ENCODE measurements at places on chromosomes 4 and X.

GRCh38 chrX:9122519-9123245 is 88.8 kb upstream of the FAM9B start:
- DNase-seq: no peak

GRCh38 chr4:52358366-52358765 is 300.7 kb downstream of the USP46 start:
- DNase-seq: no peak

GRCh38 chr4:41428601-41429279 is 109.2 kb upstream of the LIMCH1 start:
- DNase-seq: no peak

GRCh38 chr4:2579910-2580309 is 43.5 kb downstream of the FAM193A start:
- DNase-seq: no peak

DNA sequence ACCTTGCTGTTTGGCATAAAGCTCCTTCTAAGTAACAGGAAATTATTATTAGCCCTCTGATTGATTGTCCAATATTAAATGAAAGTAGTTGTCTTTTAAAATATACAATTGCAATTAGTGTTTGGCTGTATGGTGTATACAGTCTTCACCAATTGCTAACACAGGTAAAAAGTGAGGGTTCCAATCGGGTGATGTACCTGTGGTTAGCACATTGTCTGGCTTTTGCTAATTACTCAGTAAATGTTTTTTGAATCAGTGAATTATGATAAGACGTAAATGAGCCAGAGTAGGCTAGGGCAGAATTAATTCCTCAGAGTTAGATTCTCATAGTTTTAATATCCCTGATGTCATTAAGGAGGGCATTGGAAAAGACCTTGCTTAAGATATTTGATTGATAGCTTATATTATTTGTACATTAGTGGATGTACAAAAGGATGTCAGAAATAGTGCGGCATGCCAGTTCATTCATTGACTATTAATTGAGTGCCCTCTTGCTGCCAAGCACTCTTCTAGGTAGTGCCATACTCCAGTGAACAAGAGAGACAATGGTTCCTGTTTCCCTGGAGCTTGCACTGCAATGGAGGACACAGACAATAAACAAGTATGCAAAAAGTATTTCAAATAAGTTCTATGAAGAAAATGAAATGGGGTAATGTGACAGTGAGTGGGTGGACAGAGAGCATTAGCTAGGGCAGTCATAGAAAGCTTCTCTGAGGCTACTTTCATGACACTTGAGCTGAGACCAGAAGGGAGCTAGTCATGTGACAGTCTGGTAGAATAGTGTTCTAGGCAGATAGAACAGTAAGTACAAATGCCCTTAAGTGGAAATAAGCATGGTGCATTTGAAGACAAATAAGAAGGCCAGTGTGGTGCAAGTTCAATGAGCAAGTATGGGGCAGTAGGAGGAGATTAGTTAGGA is 205.9 kb upstream of the CASK start:
- DNase-seq: no peak

DNA sequence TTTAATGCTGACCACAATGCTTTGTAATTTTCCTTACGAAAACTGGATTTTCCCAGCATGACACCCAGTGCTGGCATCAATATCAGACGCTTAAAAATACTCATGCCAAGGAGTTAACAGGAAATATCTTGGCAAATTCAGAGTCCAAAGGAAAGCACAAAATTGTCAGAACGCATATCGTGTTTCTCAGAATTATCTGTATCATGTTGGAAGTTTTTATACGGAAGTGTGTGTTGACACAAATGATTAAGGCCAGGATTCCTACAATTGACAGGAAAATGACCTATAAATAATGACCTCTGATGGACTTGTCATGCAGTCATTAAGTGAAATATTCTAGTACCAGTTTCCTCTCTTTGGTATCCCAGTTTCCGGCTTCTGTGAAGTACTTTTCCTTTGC is 132.1 kb upstream of the TLL1 start:
- no peak for DNase-seq

Measured in hematopoietic multipotent progenitor cell treated with erythropoietin and hydrocortisone succinate and interleukin-3 and kit ligand, for 8 days (in vitro differentiated cells).